ENCODE measurements at places on chromosomes 16 and 17.

- DNase-seq = no peak
Observed at GRCh38 chr17:4968486-4969046, 949 bp upstream of the SPAG7 start.

- DNase-seq = no peak
Observed at GRCh38 chr16:71626858-71627213, 852 bp downstream of the MARVELD3 start.

GRCh38 chr17:57037411-57037810, 47.6 kb upstream of the AKAP1 start:
- no peak for DNase-seq

GRCh38 chr16:1512774-1513173, 19.6 kb downstream of the TELO2 start:
- DNase-seq = no peak

DNA sequence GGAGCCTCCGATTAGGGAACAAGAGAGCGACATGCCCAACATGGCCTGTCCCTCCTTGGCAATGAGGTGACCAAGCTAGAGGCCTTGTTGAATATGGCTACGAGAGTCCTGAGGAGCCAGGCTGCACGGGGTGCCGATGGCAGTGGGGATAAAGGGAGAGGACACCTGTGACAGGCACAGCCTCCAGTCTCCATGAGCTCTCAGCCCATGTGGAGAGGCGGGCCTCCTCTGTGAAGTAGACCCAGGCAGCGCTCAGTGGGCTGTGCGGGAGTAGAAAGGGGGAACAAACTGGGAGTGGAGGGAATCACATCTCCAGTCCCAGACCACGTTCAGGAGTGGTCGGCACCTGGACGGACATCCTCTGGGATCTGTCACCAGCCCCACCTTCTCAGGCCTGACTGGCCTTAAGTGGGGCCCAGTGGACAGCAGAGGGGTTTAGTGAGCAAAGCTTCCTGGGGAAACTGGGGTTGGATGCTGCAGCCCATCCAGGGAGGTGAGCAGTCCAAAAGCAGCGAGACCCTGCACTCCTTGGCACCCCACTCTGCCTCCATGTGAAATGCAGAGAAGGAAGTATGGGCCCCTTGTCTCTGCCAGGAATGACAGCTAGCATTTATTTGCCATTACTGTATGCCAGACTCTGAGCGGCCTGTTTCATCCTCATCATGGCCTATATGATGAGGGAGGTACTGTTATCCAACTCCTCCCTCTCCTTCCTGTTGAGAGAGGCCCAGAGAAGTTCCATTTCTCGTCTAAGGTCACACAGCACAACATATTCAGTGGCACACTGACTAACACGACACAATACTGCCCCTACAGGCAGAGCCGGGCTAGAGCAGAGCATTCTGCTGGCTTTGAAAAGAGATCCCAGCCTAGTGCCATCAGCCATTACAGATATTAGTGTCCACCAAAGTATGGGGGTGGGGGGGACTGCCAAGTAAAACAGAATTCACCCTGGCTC, 4.5 kb upstream of the TMEM92 start:
- peak; percentile 11 for DNase-seq

- no peak for DNase-seq
Observed at GRCh38 chr17:32124985-32125847, 17.1 kb upstream of the RHOT1 start.

GRCh38 chr16:29807426-29808218, 1.3 kb downstream of the MAZ start:
- peak; percentile 76 for DNase-seq

DNA sequence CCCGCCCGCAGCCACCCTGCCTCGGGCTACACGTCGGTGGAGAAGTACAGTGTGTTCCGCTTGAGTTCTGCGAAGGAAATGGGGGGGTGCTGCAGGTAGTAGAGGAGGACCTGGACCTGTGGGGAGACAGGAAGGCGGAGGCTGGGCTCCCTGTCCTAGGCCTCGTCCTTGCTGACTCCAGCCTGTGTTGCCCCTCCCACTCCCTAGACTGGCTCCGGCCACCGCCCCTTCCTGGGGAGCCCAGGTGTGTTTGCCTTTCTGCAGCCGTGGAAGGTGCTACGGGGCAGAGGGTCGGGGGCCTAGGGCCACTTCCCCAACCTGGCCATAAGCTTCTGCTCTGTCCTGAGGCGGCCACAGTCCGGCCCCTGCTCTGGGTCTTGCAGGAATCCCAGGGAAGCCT, 9.1 kb downstream of the TIMM22 start:
- DNase-seq = no peak

DNA sequence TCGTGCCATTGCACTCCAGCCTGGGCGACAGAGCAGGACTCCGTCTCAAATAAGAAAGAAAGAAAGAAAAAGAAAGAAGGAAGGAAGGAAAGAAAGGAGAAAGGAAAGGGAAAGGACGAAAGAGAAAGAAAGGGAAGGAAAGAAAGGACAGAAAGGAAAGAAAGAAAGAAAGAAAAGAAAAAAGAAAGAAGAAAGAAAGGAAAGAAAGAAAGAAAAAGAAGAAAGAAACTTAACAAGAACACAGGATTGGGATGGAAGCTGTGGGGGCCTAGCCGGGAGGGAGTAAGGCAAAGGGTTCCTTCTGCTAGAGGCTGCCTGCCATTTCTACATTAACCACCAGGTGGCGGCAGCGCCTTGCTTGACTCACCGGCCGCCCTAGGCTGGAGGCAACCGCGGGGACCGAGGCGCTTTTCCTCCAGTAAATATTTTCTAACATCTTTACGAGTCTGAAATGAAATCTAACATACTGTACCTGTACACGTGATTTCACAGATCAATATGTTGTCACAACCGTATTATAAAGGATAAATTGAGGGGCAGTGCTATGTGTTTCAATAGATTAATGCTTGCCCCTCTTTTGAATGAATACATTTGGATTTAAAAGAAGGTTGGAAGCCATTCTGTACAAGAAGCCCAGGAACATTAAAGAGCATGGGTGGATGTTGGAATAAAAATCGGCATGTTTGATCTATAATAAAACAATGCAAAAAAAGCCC, 6.1 kb downstream of the GJD3 start:
- peak; percentile 62 for DNase-seq

DNA sequence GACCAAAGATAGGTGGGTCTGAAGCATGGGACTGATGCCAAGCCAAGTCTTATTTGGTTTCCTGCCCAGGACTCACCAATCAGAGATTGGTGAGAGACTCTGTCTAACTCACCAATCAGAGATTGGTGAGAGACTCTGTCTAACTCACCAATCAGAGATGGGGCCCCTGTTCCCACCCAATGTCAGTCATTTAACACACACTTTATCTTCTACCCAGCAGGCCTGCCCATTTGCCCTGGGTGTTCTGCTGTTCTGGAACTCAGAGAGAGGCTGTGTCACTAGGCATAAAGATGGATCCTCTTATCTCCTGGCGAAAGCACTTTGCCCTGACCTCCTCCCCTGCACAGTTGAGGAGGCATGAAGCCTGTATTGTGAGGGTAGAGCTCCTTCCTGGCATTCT, 5.4 kb upstream of the RHOT1 start:
- DNase-seq = no peak

GRCh38 chr17:48624544-48625494, 1.3 kb downstream of the HOXB9 start:
- DNase-seq = no peak

- no peak for DNase-seq
Observed at GRCh38 chr17:43146649-43147048, 21.5 kb upstream of the BRCA1 start.

DNA sequence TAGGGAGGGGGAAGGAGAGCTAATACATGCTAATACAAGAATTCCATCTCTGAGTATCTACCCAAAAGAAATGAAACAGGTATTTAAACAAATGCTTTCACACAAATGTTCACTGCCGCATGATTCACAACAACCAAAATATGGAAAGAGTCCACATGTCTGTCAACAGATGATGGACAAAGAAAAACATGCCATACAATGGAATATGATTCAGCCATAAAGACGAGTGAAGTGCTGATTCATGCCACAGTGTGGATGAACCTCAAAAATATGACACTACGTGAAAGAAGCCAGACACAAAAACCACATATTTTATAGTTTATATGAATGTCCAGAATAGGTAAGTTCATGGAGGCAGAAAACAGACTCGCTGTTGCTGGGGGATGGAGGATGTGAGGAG, 321.4 kb downstream of the FOXL1 start:
- DNase-seq = no peak

DNA sequence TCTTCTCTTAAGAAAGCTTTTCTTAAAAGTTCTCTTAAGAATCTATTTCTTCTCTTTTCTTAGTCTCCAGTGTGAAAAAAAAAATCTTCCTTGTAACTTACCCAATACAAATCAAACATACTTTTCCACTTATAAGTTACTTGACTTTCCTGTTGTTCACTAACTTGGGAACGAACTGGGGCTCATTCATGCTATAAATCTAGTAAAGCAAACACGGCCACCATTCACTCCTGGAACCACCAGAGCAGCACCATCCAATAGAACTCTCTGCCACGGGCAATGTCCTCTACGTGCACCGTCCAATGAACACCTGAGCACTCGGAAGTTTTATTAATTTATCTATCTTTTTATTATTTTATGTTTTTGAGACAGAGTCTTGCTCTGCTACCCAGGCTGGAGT, 20.8 kb downstream of the SRP68 start:
- DNase-seq = no peak

DNA sequence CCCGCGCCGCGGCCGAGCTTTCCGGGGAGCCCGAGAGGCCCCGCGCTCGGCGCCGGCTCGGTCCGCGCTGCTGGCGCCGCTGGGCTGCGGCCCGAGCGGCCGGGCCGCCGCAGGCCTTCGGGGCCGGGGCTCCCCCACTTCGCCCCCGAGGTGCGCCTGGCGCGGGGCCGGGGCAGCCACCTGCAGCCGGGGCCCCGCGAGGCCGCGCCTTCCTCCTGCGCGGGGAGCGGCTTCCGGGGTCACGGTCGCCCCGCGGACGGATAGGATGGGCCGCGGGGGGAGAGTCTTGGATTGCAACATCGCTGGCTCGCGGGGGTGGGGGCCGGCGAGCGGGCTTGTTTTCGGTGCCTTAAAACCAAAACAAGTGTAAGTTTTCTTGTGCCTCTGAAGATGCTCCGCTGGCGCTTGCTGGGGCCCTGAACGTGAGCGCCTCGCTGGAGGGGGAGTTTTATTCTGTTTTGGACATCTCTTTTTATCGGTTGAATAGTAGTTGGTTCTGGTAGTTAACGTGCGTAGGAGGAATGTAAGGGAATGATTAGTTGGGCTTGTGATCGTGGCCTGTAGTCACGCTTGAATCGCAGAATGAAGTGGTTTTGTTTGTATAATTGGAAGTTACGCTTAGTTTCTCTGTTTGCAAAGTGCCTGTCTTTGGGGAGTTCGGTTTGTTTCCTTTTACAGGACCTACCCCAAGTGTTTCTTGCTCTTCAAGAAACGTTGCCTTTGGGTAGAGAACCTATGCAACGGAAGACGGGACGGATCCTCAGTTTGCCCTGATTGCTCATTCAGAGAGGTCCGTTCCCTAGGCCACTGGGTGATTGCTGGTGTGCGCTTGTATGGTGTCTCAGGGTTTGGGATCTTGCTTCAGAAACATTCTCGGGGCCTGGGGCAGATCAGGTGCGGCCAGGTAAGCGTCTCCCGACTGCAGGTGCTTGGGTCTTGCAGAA, 724 bp downstream of the UBE2I start:
- DNase-seq = no peak

- no peak for DNase-seq
Observed at GRCh38 chr17:6782244-6782643, 6.2 kb downstream of the FBXO39 start.

DNA sequence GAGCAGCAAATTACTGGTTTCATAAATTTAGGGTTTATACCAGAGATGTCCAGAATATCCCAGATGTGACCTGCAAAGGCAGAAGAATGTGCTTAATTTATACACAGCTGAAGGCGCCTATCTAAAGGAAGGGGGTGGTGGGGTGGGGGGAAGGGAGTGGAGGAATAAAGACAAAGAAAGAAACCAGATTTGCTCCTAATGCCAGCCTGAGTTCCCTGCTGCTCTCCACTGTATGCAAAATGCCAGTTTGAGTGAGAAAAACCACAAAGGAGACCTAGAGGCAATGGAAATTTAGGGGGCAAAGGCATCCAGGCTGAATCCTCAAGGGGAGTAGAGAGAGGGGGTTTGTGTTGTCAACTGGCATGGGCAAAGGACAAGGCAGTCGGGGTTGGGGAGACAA, 161.5 kb upstream of the TOX3 start:
- no peak for DNase-seq

GRCh38 chr17:65553009-65553645, 8.3 kb downstream of the AXIN2 start:
- no peak for DNase-seq

GRCh38 chr16:30119428-30119827, 3.6 kb downstream of the MAPK3 start:
- no peak for DNase-seq

- DNase-seq = no peak
Observed at GRCh38 chr17:66661411-66662256, 173.3 kb upstream of the CACNG5 start.

- DNase-seq = no peak
Observed at GRCh38 chr17:55520402-55520801, 9.2 kb upstream of the SMIM36 start.

DNA sequence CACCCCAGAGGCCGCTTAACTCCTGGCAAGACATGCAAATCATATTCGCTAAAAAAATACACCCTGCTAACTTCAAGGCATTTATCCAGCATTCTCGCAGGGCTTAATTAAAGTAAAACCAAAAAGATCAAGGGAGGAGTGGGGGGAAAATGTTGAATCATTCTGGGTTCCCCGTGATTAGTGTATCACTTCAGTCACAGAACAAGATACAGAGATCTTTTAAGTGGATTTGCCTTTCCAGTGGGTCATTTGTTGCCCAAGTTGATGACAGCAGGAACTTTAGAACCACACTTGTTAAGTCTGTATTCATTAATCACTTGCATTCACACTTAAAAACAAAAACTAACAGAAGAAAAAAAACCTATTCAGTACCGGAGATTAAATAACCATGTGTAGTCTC, 17.3 kb downstream of the CRYBA1 start:
- no peak for DNase-seq

DNA sequence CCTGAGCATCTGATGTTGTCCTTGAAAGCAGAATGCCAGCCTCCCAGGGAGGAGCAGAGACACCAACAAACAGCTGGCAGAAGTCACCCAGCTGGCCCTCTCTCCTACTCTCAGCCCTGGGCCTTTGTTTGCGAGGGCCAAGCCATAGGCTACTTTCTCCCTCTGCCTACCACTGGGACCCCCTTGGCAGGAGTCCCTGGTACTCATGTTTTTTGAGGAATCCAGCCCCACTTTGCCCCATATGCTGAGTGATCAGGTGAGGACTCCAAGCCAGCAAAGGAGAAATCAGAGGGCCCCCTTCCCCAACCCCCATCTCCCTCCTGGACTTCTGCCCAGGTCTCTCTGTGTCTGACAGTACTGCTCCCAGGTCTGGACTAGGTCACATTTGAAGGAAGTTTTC, 121.9 kb downstream of the USP31 start:
- DNase-seq = no peak

All from hippocampal formation (tissue), 2 donors.